ENCODE measurements at places on chromosomes 2 and 18.
A peak's percentile ranks its signal among the peaks of the same experiment; 100 is the strongest.

DNA sequence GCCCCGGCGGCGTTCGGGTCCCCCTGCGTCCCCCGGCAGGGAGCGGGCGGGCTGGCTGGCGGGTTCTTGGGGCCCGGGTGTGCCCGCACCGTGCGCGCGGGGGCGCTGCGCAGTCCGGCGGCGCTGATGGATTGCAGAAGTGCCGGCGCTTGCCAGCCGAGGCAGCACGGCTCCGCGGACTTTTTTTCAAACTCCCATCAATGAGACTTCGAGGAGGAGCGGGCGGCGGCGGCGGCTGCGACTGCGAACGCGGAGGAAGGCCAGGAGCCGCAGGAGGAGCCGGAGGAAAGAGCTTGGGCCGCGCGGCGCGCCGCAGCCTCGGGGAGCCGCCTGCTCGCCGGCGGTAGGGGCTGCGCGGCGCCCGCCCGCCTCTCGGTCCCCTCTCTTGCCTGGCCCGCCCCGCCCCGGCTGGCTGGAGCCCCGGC is at the start of gene GLI2:
Gene GLI2 (plus strand): TSS at position 123 of the 425 bp plus-strand sequence. CDS start 61,453 bp downstream, outside the sequence.
- DNase-seq = peak; percentile 81

DNA sequence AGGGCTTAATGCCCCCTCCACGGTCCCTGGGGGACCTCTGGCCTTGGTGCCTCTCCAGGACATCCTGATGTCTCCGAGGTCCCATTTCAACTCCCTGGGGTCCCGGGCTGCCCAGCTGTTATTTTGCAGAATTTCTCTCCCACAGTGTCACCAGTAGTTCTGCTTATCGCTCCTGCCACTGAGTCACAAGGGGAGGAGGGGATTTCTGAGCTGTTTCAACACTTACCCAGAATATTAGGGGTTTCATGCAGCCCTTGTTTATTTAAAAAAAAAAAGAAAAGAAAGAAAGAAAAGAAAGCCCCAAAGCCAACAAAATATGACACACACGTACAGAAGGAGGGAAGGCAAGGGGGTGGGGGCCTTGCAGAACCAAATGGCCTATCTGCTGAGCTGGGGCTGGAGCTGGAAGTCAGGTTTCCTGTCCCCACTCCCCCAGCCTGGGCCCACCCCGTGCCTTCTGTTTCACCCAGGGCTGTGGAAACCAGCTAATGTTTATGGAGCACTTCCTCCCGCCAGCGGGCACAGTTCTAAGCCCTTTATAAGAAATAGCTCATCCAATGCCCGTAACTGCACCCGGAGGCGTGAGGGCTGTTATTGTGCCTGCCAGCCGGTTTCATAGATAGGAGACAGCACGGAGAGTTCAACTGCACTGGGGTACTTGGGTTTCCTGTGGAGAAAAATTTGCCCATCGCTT is 8.4 kb upstream of the ARID5A start:
- peak; percentile 23 for DNase-seq

DNA sequence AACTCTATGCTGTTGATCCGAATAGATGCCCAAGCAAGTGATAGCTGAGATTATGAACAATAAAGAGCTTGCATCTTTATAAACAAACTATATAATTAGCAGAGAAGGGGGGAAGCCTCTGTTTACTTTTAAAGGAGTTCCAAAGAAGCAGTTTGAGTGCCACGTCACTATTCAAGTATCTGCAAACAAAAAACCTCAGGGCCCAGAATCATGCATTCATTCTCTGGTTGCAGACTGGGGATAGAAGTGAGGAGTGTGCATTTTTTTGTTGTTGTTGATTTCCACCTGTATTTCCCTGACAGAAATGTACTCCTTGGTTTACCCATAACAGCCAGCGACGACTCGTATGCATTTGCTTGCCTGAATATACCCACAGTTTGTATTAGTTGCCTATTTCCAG is 264.3 kb downstream of the PTGR3 start:
- no peak for DNase-seq

- DNase-seq = peak; percentile 30
These were observed 138.8 kb upstream of the ITGA6 start for GRCh38 chr2:172288603-172289002.

- DNase-seq = no peak
These were observed 100.9 kb downstream of the SPRED2 start for GRCh38 chr2:65331336-65332025.

Measured in NCI-H2171 treated with DMSO at 0.1 percent for 48 hours (cell line).